Skeletal muscle cell (primary cell): ENCODE measurements at places on chromosomes 7 and 10.

DNA sequence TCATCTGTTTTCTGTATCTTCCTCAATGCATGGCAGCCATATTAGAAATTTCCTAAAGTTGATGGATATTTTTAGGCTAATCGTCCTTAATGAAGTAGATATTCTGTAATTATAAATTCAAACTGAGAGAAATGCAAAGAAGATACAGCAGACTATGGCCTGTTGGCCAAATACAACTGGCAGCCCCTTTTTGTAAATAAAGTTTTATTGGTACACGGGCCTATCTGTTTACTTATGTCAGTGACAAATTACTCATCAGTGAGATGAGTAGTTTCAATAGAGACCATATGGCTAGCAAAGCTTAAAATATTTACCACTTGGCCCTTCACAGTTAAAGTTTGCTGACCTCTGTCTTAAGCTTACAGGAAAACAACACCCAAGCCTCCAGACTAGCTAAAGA is 112.3 kb downstream of the HTR7 start:
- DNase-seq, result no peak

- DNase-seq, result no peak
These were observed 5.0 kb upstream of the CCM2 start for GRCh38 chr7:44994877-44995554.

DNA sequence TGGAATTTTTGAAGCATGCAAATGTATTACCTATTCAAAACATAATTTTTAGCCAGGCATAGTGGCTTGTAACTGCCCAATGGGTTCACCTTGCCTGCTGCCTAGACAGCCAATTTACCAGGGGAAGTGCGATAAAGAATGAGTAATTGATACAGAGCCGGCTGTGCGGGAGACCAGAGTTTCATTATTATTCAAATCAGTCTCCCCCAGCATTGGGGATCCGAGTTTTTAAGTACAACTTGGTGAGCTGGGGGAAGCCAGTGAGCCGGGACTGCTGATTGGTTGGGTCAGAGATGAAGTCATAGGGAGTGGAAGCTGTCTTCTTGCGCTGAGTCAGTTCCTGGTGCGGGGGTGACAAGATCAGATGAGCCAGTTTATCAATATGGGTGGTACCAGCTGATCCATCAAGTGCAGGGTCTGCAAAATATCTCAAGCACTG is 29.1 kb upstream of the NRBF2 start:
- DNase-seq, result no peak

- no peak for DNase-seq
These were observed 602.7 kb upstream of the FOXK1 start for GRCh38 chr7:4079366-4079765.

- no peak for DNase-seq
These were observed 59.3 kb downstream of the NUDCD3 start for GRCh38 chr7:44431091-44431608.

GRCh38 chr7:28560767-28561166 is 148.4 kb downstream of the CREB5 start:
- DNase-seq, result no peak

GRCh38 chr10:3779158-3779741 is 5.8 kb downstream of the KLF6 start:
- DNase-seq, result no peak

DNA sequence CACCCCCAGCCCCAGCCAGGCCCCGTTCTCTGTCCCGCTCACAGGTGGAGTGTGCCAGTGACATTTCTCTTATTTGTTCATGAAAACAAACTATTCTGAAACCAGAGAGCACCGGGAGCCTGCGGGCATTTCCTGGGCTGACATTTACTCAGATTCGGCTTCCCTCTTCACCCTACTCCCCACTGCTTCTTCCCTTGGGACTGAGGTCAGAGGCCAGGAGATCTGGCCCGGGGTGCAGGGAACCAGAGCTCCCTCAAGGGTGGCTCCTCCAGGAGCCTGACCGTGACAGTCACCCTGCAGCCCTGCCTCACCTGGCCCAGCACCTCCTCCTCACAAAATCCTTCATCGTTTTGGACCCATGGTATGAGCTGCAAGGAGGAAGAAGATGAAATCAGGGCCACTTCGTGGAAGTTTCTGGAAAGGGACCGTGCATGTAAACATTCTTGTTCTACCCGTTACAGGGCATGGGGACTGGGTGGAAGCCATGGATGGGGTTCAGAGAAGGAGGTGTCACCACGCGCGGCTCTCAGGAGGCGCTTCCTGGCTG is 12.2 kb downstream of the BHLHA15 start:
- no peak for DNase-seq

- DNase-seq, result no peak
These were observed 169.5 kb upstream of the LYZL1 start for GRCh38 chr10:29119374-29119773.

- no peak for DNase-seq
These were observed 83.7 kb upstream of the DUSP5 start for GRCh38 chr10:110413903-110414547.

DNA sequence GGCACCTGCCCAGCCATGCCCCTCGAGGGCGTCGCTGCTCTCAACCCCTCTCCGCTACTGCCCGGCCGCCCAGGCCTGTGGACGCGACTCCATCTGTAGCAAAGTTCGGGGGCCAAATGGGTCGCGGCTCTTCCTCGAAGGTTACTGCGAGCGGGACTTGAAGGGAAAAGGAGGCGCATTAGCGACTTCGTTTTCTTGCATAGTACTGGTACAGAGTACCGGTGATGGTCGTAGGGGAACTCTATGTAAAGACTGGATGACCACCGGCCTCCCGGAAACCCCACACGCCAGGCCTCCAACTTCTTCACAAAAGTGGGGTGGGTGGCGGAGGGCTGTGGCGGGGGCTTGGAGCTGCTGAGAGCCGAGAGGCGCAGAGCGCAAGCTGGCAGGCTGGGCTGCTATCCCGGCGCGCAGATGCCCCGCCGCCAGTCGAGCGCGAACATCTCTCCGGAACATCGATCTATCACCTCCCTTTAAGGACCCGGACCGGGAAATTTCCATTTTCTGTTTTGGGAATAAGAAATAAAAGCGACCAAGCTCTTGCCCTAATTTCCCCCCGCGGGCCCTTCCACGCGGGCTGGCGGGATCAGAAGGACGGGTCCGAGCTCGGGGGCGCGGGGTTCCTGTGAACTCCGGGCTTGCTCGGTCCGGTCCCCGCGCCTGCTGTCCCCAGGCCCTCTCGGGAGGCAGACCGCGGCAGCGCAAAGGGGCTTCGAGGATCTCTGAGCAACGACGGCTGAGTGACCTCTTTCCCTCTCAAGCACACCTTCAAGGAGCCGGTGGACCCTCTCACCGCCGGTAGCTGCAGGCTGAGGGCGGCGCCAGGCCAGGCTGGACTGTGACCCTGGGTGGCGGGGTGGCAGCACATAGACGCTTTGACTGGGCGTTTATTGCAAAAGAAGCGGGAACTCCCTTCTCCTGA is 12.2 kb upstream of the FEZF1 start:
- no peak for DNase-seq

DNA sequence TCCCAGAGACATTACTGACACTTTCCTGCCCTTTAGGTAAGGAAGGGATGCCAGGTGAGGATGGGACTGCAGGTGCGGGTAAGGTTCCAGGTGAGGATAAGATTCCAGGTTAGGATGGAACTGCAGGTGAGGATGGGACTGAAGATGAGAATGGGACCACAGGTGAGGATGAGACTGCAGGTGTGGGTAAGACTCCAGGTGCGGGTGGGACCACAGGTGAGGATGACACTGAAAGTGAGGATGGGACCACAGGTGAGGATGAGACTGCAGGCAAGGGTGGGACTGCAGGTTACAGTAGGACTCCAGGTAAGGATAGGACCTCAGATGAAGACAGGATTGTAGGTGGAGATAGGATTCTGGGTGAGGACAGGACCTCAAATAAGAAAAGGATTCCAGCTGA is 322.3 kb downstream of the WDR37 start:
- DNase-seq, result no peak

- DNase-seq, result no peak
These were observed 162.3 kb downstream of the MLLT10 start for GRCh38 chr10:21696302-21696701.

GRCh38 chr7:51289623-51290303 is 26.8 kb downstream of the COBL start:
- DNase-seq, result no peak

- DNase-seq, result no peak
These were observed 5.0 kb downstream of the CYP17A1 start for GRCh38 chr10:102832248-102832647.

- DNase-seq, result peak; percentile 65
These were observed 426.3 kb upstream of the POT1 start for GRCh38 chr7:125355899-125356298.

DNA sequence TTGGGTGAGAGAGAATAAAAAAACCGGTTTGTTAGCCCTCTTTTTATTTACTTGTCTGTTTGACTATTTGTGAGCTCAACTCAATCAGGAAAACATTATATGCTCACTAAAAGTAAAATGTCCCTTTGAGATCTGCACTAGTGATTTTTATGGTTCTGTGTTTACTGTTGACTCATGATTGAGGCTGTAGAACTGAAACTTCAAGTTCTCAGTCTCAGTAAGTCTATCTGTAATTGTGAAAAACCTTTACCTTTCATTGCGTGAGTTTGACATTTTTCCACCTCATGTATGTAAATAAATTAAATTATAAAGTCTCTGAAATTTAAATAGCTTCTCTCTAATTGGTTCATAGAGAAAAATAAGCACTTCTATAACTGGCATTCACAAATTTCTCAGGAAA is 17.0 kb upstream of the CASD1 start:
- no peak for DNase-seq

GRCh38 chr7:134724606-134725005 is 54.8 kb upstream of the CALD1 start:
- DNase-seq, result no peak

DNA sequence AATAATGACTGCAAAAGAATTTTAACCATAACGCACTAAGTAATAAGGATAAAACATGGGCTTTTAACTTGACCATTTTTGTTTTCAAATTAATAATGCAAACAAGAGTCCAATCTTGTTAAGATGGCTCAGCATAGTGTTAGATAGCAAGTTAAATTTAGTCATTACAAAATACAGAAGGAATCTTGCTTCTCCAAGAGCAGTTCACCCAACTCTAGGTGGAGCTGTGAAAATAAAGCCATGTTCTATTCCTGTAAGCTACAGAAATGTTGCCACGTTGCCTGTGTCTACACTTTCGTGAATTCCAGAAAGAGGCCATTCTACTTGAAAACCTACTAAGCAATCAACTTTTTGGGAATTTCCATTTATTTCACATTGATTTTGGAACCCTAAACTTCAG is 191.9 kb downstream of the SFMBT2 start:
- DNase-seq, result peak; percentile 1

- DNase-seq, result no peak
These were observed 52.2 kb downstream of the CUBN start for GRCh38 chr10:17077346-17077781.

- no peak for DNase-seq
These were observed 38.9 kb downstream of the PRSS2 start for GRCh38 chr7:142809671-142810070.

GRCh38 chr10:35274498-35275060 is 61.7 kb upstream of the CCNY start:
- DNase-seq, result no peak

GRCh38 chr7:2306688-2307087 is 7.6 kb downstream of the SNX8 start:
- no peak for DNase-seq

DNA sequence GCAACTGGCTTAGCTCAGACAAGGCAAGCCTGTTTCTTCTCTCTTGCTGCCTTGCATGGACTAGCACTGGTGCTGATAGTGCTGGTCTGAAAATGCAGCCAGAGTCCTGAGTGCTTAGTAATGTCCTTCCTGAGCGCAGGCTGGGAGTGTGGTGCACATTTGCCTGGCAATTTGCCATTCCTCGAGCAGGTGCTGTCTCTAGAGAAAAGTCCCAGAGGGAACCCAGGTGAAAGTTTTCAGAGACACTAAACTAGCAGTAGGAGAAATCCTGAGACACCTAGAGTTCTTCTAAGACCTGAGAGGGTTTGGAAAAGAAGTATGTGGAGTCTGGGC is 1.9 kb downstream of the SFTPD start:
- DNase-seq, result no peak

- DNase-seq, result no peak
These were observed 923.6 kb downstream of the GATA3 start for GRCh38 chr10:8978100-8978499.

DNA sequence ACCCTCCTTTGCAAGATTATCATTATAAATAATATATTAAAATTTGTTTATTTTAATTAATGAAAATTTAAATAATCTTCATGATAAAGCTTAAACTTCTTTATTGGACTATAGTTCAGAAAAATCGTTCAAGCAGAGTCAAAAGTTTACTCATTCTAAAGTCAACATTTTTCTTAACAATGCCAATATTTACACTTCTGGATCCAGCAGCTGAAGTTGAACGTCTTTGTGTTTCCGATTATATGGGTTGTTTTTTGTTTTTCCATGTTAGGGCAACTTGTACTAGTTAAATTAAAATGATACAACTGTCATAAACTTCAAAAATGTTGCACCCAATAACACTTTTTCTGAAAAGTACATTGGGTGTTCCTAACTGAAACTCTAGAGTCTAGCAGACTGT is 43.8 kb downstream of the GRB10 start:
- no peak for DNase-seq

- no peak for DNase-seq
These were observed 24.3 kb downstream of the UBN2 start for GRCh38 chr7:139255290-139255689.

GRCh38 chr7:73906874-73907273 is 45.9 kb downstream of the TMEM270 start:
- no peak for DNase-seq

GRCh38 chr10:3735175-3735574 is 49.8 kb downstream of the KLF6 start:
- no peak for DNase-seq

GRCh38 chr10:29841724-29842649 is 207.2 kb upstream of the SVIL start:
- DNase-seq, result peak; percentile 65

DNA sequence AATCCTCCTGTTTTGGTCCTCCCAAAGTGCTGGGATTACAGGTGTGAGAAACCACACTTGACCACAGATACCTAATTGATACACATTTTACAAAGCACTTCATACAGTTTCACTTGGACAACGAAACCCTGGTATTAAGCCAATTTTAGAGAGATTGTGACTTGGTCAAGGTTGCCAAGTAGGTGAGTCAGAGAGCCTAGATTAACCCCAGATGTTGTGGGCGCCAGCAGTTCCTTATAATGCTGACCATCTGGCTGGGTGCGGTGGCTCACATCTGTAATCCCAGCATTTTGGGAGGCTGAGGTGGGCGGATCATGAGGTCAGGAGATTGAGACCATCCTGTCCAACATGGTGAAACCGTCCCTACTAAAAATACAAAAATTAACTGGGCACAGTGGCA is 4.9 kb upstream of the PHKG1 start:
- no peak for DNase-seq

GRCh38 chr10:3493621-3494020 is 291.4 kb downstream of the KLF6 start:
- DNase-seq, result no peak

DNA sequence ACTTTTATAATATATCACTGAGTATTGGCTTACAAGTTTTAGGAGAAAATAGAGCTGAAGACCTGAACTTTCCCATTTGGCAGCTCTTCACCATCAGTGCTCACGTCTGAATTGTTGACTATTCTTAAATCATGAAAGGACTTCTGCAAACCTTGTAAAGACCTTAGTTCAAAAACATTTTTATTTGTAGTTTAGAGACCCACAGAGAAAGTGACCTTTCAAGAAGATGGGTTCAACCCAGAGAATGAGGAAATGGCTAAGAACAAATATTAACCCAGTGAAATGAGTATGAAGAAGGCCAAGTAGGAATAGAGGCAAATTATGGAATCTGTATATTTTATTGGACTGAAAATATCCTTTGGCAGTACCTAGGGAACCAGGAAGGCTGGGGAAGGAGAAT is 1151.1 kb downstream of the GATA3 start:
- DNase-seq, result no peak
